ENCODE measurements at places on chromosomes 3 and 15. TPM values are rescaled to one million over a fixed set of nuclear protein-coding genes. Genes with fewer than 3 reads are reported as not detected.

GRCh38 chr3:197711973-197712707 lies 24.6 kb downstream of the RUBCN start:
- peaks cover 5% of the 10 kb centered on the region for H3K36me3 ChIP-seq
- H3K27ac ChIP-seq, result peak overlapping the region; percentile 82
- no peaks in the 10 kb centered on the region for H3K27me3 ChIP-seq
- DNase-seq, result peak; percentile 96

The CSPG5 gene
- 1.7 TPM for total RNA-seq

DNA sequence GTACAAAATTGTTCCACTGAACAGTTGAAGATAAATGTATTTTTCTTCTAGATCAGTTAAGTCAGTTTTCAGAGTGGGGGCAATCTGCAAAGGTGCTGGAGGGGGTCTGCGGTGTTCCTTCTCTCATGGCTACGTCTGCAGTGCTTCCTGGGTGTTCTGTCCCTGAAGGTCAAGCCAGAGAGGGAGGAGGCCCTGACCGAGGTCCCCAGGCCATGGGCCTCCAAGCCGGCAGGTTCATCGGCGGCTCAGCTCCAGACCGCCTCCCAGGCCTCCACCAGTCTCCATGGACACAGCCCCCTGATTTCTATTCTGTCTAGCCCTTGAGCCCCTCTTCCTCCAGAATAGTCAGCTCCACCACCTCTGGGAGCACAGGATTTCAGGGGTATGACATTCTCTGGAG lies 28.5 kb upstream of the TSEN2 start:
- no peaks in the 10 kb centered on the region for H3K27me3 ChIP-seq
- H3K27ac ChIP-seq, result no peak overlapping the region
- no peaks in the 10 kb centered on the region for H3K36me3 ChIP-seq
- H3K4me3 ChIP-seq, result no peak overlapping the region

GRCh38 chr15:63186065-63186464 lies 3.3 kb upstream of the RAB8B start:
- H3K4me3 ChIP-seq, result no peak overlapping the region
- no peak for DNase-seq
- no peaks in the 10 kb centered on the region for H3K4me1 ChIP-seq
- H3K27me3 ChIP-seq, result no peaks in the 10 kb centered on the region
- no peak overlapping the region for H3K27ac ChIP-seq
- H3K36me3 ChIP-seq, result no peaks in the 10 kb centered on the region

DNA sequence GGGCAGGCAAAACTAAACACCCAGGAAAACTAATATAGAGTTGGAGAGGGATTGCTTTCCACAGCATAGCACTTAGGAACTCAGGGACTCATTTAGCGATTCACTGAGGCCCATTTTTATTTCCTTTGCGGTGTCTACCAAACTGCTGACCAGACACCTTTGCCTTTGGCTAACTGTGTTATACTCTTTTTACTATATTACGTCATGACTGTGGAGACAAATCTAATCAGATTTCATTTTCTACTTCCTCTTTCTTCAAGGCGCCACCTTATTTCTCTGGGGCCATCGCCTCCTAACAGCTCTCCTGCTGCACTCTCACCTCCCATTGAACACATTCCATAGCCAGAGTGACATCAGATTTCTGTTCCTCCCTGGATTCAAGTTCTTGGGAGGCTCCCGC lies 215.7 kb upstream of the WNT5A start:
- H3K4me3 ChIP-seq, result no peak overlapping the region
- H3K27ac ChIP-seq, result no peak overlapping the region
- DNase-seq, result no peak
- no peaks in the 10 kb centered on the region for H3K27me3 ChIP-seq
- H3K4me1 ChIP-seq, result peaks cover 7% of the 10 kb centered on the region

DNA sequence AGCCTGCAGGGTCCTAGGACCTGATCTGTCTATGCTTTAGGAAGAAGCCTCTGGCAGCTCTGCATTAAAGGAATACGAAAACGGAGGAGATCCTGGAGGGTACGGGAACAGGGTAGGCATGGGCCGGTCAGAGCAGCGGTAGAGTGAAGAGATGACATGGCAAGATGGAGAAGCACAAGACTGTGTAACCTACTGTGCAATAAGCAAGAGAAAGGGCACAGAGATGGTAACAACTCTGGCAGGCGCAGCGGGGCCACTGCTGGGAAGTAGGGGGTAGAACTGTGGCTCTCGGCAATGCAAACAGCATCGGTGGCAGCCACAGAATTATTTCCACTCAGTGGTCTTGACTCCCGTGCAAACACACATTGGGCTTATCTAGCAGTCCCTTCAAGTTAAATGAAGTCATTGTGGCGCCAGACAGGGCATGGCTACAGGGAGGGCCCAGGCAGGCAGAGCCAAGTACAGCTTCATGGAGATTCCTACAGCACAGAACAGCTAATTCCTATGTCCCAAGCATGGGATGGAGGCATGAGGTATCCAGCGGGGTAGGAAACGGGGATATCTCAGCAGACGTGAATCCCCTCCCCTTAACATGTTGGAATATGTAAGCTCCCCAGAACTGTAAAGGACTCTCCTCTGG lies 28.8 kb downstream of the WHAMM start:
- no peaks in the 10 kb centered on the region for H3K27me3 ChIP-seq

GRCh38 chr3:164416491-164417222 lies 661.6 kb downstream of the SI start:
- no peaks in the 10 kb centered on the region for H3K27me3 ChIP-seq
- H3K4me3 ChIP-seq, result no peak overlapping the region
- no peaks in the 10 kb centered on the region for H3K36me3 ChIP-seq
- H3K4me1 ChIP-seq, result no peaks in the 10 kb centered on the region
- H3K27ac ChIP-seq, result no peak overlapping the region
